Activated CD4-positive, alpha-beta T cell treated with anti-CD3 and anti-CD28 coated beads, Interleukin-2, amount 50 U/mL, for 4 hours (primary cell): ENCODE measurements at places on chromosomes 1 and 21.

GRCh38 chr1:108597041-108597440 lies 37.1 kb downstream of the EEIG2 start:
- no peak for DNase-seq

DNA sequence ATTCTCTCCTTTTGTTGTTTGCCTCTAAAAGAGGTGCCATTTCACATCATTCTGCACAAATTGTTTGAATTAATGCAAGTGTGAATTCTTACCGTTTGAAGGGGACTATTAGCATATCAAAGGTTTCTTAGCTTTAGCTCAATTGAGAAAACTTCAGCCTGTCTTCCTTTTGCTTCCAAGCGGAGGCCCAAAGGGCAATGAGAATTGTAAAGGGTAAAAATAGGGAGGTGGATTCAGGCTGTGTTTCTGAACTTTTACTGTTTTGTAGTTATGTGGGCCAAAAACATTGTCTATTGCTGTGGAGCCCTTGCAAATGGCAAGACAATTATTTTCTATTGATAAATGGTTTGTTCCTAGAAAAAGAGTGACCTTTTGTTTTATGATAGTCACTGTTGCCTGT lies 3.6 kb downstream of the ADGRL2 start:
- no peak for DNase-seq

DNA sequence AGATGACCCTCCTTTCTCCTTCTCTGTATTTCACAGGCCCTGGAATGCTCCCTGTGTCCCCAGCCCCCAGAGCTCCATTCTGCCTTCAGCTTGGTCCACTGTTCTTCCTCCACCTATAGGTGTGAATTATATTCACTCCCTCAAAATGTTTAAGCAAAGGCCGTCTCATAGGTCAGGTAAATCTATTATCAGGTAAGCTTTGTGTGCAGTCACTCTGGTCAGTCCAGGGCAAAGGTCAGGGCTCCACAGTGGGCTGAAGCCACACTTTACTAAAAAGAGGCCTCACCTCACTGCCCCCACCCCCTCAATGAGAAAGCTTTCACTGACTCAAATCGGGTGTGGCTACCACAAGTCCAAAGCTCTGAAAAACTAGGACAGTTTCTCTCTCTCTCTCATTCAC lies 65.9 kb downstream of the DNTTIP2 start:
- DNase-seq, result no peak

DNA sequence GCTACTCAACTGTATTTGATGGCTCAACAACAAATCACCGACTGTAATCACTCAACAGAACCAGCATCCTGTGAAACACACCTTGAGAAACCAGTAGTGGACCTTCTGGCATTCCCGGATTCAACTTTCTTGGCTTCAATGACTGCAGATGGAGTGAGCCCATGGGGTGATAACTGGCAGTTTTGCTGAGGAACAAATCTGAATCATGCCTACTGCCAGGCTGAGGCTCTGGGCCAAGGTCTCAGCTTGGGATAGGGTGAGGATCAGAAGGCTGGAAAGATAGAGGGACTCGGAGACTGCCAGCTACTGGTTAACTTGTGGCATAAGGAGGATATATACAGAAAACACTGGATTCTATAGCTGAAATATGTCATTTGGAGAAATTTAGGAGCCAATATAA lies 63.5 kb upstream of the DIRAS3 start:
- DNase-seq, result no peak

- no peak for DNase-seq
Measured at GRCh38 chr1:15788624-15789301, 18.7 kb downstream of the UQCRHL start.

- DNase-seq, result no peak
Measured at GRCh38 chr1:62198781-62199125, 4.1 kb downstream of the L1TD1 start.

- DNase-seq, result no peak
Measured at GRCh38 chr1:45621501-45621836, 2.4 kb downstream of the CCDC17 start.

- no peak for DNase-seq
Measured at GRCh38 chr1:213714645-213715044, 273.1 kb upstream of the PROX1 start.

DNA sequence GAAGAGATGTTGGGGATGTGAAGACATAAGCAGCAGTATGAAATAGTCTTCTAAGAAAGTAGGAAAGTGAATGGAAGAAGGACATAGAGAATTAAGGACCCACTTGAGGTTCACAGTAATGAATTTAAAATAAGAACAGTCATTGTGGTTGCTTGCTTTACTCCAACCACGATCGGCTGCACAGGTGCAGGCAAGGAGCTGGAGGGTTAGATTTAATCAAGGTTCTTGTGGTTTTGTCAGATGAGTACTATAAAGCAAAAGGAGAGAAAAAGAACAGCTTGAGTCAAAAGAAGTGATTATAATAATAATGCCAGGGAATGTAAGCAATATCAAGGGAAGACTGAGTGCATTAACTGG lies 46.1 kb upstream of the RBM34 start:
- peak; percentile 18 for DNase-seq

DNA sequence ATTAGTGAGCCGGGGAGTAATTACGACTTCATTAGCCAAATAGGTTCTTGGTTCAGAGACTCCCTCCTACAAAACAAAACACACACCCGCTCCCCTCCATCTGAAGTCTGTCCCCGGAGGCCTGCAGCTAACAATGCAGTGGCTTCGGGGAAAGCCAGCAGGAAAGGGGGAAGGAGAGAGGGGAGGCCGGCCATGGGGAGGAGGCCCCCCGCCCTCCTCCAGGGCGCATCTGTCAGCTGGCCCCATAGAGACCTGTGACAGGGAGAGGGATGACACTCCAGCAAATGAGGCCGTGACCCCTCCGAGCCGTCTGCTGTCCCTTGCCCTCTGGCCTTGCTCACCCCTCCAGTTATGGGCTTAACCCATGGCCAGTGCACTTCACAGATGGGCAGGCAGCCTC lies 12.1 kb upstream of the CNTN2 start:
- no peak for DNase-seq

DNA sequence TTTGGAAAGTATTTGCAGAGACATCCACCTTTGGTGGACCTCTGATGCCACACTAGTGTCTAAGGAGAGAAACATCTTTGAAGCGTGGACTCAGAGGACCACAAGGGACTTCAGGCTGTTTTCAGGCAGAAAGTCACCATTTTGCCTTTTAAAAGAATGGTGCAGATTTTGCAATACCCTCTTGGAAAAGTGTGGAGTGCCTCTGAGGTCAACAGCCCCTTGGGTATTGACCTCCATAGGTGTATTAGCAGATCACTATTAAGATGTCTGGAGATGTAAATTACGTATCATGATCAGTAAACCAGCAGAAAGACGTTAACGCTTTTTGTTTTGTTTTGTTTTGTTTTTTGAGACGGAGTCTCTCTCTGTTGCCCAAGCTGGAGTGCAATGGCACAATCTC lies 87.0 kb downstream of the INTS7 start:
- no peak for DNase-seq

DNA sequence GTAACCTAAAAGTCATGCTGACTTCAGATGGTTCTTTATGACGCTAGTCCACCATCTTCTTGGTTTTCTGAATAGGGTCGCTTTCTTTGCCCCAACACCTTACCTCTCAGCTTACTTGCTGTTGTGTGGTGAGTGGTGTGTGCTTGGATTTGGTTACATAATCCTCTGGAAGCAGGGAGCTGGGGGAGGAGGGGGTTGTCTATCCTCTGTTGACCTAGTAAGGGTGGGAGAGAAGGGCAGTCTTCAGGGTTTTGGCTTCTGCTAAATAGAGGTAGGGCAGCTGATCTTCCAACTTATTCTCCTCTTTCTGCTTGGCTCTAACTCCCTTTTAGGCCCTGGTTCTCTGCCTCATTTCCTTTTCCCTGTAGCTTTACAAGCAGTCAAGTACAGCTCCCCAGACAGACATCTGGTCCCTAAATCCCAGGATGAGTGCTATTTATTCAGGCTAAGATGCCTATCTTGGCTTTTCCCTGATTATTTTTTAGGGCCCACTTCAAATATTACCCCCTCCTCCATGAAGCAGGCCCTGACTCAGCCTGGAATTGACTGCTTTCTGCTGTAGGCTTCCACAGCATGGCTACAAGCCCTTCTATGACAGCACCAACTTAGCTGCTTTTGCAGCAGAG lies 6.4 kb upstream of the REN start:
- no peak for DNase-seq

GRCh38 chr21:28663111-28663693 lies 329.5 kb downstream of the LTN1 start:
- no peak for DNase-seq

DNA sequence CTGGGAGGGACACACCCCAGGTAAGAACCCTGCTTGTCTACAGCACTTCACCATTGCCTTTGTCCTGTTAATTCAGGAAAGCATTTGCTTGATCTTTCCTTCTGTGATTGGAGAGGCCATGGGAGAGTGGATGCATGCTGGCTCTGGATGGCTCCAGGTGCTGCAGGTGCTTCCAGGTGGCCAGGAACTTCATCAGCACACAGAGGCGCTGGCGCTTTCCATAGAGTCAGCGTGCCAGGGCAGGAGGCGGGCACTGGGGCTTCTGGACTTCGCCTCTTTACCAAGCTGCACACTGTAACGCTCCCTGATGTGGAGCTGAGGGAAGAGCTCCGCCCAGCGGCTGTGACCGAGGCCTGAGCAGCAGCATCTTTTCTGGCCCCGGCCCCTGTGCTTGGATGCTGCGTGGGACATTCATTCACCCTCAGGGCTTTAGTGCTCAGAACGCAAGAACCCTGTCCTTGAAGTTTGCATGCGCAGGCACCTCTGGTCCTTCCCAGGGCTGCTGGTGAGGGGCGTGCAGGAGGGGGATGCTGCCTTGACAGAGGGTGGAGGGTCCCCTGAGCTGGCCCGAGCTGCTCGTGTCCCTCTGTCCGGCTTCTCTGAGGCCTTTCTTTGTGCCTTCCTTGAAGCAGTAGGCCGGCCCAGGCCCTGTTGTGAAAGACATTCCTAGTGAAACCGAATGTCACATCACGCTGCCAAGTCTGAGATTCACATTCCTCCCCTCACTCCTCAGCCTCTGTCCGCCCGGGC lies 1.6 kb upstream of the MX2 start:
- DNase-seq, result no peak

- no peak for DNase-seq
Measured at GRCh38 chr1:184387069-184387475, 243 bp downstream of the C1orf21 start.
